ENCODE measurements at places on chromosomes 13 and 19.

- peak; percentile 39 for ATAC-seq
Observed at GRCh38 chr19:35828692-35829301, 16.2 kb upstream of the PRODH2 start.

GRCh38 chr13:48501705-48502104 lies 31.2 kb downstream of the RCBTB2 start:
- ATAC-seq, result no peak

DNA sequence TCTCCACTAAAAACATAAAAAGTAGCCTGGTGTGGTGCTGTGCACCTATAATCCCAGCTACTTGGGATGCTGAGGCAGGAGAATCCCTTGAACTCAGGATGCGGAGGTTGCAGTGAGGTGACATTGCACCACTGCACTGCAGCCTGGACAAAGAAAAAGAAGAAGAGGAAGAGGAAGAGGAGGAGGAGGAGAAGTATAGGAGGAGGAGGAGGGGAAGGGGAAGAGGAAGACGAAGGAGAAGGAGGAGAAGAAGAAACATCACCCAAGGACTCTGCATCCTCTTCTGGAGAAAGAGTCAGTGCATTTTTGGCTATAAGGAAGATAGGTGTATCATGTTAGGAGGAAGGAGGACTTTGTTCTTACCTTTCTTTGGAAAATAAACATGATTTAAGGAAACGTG lies 13.0 kb upstream of the FPR3 start:
- no peak for ATAC-seq

GRCh38 chr19:14114854-14115253 lies 2.7 kb downstream of the PRKACA start:
- no peak for ATAC-seq

- ATAC-seq, result no peak
Observed at GRCh38 chr13:99489028-99489427, 12.2 kb upstream of the TM9SF2 start.

DNA sequence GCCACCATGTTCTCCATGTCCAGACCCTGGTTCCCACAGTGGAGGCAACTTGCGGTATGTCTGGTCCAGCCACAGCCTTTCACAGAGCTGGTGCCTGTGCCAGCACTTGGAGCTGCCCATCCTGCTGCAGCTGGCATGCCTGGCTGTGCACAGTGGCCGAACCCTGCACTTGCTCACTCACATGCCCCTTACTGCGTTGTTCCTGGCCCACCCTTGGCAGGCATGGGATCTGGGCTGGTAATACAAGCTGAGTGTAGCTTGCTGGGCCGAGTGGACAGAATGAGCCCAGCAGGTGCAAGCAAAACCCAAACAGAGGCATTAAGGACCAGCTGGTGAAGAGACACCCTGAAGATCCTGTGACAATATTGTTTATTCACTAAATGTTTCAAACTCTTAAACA lies 583.9 kb upstream of the SLITRK6 start:
- ATAC-seq, result no peak

- no peak for ATAC-seq
Observed at GRCh38 chr13:42280537-42280936, 8.6 kb downstream of the AKAP11 start.

GRCh38 chr13:31515427-31515826 lies 223.9 kb upstream of the RXFP2 start:
- no peak for ATAC-seq

DNA sequence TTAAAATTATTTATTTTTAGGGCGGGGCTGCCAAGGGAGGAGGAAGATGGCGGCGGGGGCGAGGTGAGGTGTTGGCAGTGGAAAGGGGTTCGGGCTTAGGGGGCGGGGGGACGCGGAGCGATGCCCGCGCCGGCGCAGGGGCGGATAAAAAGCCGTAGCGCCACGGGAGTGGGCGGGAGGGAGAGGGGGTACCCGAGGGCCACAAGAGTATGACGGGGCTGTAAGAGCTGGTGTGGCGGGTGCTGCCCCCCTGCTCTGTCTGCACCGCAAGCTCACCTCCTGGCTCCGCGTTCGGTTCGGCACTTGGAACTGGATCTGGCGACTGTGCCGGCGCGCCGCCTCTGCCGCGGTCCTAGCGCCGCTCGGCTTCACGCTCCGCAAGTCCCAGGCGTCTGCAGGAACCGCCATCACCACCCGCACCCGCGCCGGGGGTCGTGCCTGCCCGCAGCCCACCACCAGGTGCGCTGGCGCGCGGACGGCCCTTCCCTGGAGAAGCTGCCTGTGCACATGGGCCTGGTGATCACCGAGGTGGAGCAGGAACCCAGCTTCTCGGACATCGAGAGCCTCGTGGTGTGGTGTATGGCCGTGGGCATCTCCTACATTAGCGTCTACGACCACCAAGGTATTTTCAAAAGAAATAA lies 265.2 kb upstream of the SGCG start:
- peak; percentile 23 for ATAC-seq

GRCh38 chr13:43339805-43340550 lies 316.6 kb downstream of the DNAJC15 start:
- no peak for ATAC-seq

- no peak for ATAC-seq
Observed at GRCh38 chr13:111614613-111615012, 294.2 kb downstream of the TEX29 start.

GRCh38 chr13:52849291-52850071 lies 1.0 kb upstream of the PCDH8 start:
- ATAC-seq, result no peak

- ATAC-seq, result no peak
Observed at GRCh38 chr13:98975822-98976261, 2.0 kb downstream of the DOCK9 start.

- ATAC-seq, result no peak
Observed at GRCh38 chr19:17755977-17756670, 4.8 kb downstream of the FCHO1 start.

DNA sequence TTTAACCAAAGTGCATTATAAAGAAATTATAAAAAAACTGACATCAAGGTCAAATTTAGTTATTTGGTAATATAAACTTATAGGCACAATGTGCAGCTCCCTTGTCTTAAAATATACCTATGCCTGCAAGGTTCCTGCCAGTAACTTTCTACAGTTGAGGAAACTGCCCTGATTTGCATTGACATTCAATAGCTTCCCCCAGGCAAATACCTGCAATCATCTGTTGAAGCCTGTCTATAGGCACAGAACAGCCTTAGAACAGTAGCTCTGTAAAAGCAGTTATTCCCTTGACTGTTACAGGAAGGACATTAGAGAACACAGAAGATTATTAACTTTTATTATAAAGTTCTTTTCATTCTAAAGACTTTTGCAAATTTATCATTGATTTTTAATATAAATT lies 1239.5 kb downstream of the PCDH9 start:
- no peak for ATAC-seq

DNA sequence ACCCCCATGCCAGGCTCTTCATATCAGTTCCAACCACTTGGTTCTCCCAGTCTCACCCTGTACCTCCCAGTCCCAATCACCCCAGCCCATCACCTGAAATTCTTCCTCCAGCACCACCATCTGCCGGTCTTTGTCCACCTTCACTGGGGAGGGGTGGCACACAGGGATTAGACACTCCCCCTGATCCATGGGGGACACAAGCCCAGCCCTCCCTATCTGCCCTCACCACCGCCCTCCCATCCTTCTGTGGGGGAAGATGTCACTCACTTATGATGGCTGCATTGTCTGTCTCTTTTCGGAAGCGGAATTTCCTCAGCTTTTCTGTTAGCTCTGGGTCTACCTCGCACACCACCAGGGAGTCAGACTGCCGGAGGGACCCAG lies 685 bp downstream of the GMFG start:
- peak; percentile 46 for ATAC-seq

GRCh38 chr19:8302357-8302691 lies 5.8 kb downstream of the CD320 start:
- ATAC-seq, result no peak

DNA sequence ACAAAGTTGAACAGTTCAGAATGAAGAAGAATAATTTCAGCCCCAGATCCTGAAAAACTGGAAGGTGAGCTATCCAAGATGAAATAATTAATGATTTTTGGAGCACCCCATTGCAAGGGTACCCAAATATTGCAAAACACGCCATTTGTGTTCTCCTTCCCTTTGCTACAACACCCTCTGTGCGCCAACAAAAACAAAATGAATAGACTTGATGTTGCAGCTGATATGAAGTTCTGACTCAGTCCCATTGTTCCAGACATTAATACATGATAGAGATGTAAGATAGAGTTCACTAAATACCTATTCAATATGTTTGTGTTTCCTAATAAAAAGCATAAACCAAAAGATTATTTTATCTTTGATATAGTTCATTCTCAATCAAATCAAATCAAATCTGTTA lies 287.5 kb upstream of the SOX21 start:
- no peak for ATAC-seq

DNA sequence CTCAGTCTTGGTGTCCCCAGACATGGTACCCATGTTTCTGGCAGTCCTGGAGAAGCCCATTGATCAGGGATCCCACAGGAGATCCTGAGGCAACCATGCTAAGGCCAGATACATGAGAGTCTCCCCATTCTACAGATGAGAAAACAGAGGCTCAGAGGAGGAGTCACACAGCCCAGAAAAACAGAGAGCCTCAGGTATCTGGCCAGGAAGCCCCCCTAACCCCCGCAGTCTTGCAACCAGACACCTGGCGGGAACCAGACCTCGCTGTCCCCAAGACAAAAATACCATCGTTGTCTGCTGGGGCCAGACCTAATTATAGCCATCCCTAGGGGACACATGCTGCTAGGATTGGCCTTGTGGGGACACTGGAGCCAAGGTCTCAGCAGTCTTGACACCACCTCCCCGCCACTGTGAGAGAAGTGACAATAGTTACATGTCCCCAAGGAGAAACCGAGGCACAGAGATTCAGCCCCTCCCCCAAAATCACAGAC lies 1.6 kb upstream of the PDE4C start:
- no peak for ATAC-seq

DNA sequence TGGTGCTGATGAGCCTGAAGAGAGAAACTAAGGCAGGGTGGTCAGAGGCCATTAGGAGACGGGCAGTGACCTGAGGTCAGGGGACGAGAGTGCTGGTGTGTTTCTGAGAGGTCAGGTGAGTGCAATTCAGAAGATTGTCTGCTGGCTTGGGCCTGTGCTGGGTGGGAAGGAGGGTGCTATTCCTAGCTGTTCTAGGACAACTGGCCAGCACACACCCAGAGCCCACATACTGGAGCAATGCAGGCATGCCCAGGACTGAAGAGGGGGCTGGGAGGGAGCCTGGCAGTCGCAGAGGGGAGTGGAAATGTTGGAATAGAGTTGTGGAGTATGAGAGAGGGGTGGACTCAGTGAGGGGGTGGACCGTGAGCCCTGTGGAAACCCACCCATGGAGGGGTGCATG lies 16.5 kb downstream of the ARHGEF7 start:
- no peak for ATAC-seq

- no peak for ATAC-seq
Observed at GRCh38 chr13:41293272-41293671, 17.8 kb upstream of the NAA16 start.

- no peak for ATAC-seq
Observed at GRCh38 chr19:33260628-33261418, 35.2 kb upstream of the SLC7A10 start.

- peak; percentile 90 for ATAC-seq
Observed at GRCh38 chr13:46571189-46571908, 18.4 kb downstream of the LRCH1 start.

GRCh38 chr19:13507053-13507611 lies 853 bp upstream of the CACNA1A start:
- no peak for ATAC-seq

DNA sequence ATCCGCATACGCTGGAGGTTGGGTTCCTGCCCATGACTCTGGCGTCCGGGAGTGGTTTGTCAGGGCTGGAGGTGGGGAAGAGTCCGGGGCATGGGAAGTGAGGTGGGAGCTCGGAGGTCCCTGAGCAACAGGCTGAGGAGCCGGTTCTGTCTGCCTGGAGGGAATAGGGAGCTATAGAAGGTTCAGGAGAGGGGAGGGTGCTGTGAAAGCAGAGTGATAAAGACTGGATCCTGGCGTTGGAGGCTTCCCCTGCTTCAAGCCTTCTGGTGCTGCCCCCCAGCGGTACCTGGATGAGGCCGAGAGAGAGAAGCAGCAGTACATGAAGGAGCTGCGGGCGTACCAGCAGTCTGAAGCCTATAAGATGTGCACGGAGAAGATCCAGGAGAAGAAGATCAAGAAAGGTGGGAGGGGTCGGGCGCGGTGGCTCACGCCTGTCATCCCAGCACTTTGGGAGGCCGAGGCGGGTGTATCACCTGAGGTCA lies 2.6 kb downstream of the HMG20B start:
- no peak for ATAC-seq

DNA sequence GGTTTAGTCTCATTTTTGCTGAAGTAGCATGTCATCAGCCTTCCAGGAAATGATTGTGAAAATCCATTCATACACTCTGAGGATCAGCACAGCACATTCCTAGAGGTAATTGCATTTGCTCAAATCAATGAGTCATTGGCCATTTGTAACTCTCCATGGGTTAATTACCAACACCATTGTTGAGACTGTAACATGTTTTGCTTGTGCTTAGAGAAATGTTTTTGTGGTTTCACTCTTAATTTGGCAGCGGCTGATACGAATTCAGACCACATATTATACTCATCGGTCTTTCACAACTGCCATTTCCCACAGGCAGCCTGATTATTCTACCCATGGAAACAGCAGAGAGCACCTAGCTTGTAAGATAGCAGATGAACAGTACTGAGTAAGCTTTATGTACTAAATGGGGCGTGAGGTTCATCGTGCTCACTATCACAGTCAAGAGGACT lies 110.3 kb downstream of the NHLRC3 start:
- peak; percentile 89 for ATAC-seq

DNA sequence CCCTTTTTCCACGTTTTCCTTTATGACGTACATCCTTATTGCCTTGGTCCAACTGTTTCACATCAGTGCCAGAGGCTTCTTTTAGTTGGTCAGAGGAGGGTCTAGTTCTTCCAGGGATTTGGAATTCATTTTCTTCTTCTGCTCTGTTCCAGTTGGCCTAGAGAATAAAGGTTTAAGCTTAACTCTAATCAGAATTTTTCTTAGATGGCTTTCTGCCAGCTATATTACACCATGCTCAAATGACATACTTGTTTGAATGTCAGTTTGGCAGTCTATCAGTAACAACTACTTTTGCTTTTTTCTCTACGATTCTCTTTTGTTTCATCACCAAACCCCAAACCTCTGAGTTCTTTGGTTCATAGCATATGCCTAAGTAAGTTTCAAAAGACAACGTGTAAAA lies 16.8 kb downstream of the SPART start:
- ATAC-seq, result no peak

GRCh38 chr13:50531917-50532899 lies 311.3 kb downstream of the DLEU7 start:
- ATAC-seq, result no peak

DNA sequence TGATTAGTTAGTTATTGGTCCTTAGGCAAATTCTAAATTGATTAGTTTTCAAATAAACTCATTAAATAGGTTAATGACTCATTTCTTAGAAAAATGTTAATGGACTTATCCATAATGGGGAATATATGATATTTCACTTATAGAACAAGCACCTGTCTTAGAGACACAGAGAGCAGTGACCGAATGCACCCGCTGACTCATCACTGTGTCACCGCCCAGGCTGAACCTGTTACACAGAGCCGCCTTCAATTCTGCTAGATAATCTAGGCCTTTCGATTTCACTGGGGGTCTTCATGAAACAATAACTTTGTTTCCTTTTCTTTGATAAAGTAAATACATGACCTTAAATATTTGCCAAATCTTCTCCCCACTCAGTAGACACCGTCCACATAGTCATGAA lies 13.1 kb downstream of the IRS2 start:
- peak; percentile 34 for ATAC-seq

GRCh38 chr19:55285229-55285890 lies 1.6 kb downstream of the BRSK1 start:
- ATAC-seq, result no peak
